DMS79 treated with DMSO at 0.1 percent for 48 hours (cell line): ENCODE measurements at places on chromosomes 7 and 10.

DNA sequence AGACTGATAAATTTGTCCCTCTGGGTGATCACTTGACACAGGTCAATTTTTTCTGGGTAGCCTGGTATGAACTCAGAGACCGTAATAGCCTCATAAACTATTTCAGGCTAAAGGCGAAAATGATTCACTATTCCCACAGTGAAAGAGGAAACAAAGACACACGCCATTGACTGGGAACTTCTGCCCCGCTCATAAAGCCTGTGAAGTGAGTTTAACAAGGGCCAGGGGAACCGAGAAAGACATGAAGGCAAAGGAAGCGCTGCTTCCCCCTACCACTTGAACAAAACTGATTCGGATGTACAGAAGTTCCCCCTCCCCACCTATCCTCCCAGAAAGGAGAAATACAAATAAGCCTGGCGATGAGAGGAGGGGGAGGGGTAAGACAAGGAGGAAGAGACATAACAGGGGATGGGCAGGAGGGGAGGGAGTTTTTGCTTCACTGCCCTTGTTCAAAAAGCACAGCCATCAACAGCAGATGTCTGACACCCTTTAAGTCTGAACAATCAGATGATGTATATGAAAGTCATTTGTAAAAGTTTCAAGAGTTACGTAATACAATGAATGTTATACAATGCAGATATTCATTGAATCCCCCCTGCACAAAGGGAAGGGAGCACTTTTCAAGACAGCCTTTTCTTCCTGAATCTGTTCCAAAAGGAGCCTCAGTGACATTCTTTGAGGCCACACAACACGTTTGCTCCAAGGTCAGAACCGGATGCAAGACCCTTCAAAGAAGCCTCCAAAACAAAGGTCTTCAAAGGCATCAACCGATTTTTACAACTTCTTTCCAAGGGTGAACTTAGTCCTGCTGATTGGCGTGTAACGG lies 734 bp downstream of the ABCB4 start:
- no peak for DNase-seq

GRCh38 chr7:120052884-120053382 lies 220.0 kb upstream of the KCND2 start:
- no peak for DNase-seq

DNA sequence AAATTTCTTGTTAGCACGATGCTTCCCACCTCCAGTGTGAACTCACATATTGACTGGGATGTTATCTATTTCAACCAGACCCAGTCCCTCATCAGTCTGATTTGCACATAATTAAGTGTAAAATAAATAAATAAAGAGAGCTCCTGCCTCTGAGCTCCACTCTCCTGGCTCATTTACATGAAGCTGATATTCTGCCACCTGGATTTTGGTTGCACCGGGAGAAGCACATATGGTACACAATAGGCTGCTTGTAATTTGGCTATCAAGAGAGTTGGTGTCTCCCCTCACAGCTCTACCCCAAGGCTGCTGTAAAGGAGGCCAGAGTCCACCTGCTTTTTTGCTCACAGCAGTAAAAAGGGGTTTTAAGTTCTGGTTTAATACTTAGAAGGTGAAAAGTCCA lies 610.5 kb downstream of the KCNMA1 start:
- no peak for DNase-seq

DNA sequence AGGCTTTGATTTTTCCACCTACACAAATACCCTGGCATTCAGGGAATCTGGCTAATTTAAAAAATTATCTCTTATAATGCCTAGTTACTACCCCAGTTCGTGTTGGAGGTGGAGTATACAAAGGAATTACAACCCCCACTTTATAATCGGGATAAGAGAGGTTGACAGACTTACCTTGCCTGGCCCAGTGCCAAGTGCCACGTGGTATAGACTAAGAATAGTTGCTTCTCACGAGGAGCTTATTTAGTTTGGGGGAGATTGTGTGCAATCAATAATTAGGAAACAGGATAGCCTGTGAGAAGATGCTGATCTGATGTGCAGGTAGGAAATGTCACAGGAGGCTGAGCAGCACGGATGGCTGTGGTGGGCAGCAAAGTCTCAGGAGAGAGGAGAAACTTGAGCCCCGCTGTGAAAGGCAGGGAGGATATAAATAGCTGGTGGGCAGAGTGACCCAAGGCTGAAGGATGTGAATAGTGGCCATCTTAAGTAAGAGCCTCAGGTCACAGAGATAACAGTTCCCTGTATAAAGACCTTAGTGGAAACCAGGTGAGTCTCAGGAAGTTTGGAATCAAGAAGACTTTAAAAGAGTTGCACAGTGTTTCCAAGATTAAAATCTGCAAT lies 11.3 kb upstream of the ATXN7L1 start:
- peak; percentile 44 for DNase-seq

DNA sequence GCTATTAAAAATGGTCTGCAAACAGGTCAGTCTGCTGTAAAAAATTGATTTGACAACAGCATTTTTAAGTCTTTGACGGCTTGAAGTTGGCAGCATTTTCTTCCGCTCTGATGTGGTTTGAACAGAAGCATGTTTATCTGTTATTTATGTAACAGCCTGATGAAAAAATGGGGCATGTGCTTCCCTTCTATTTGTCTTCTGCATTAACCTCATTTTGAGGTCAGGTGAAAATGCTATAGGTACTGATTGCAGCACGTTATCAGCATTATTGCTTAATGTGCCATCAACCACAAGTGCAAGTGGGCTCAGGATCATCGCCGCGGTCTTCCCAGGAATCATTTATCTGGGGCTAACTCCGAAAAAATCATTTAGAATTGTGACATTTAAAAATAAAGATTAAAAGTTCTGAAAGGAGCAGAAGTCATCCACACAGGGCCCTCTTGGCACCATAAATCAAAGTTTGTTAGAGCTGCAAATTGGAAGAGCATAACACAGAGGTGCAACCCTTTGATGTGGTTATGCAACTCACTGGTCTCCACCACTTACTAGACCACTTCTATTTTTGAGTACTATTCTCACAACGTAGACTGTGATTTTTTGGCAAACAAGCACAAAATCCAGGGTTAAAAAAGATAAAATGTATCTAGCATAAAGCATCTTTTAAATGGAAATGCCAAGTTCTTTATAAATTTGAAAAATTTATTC lies 307.7 kb downstream of the MDFIC start:
- DNase-seq = peak; percentile 32

GRCh38 chr7:17608114-17608833 lies 309.8 kb downstream of the AHR start:
- DNase-seq = no peak

GRCh38 chr7:494259-494687 lies 25.4 kb downstream of the PDGFA start:
- DNase-seq = no peak

DNA sequence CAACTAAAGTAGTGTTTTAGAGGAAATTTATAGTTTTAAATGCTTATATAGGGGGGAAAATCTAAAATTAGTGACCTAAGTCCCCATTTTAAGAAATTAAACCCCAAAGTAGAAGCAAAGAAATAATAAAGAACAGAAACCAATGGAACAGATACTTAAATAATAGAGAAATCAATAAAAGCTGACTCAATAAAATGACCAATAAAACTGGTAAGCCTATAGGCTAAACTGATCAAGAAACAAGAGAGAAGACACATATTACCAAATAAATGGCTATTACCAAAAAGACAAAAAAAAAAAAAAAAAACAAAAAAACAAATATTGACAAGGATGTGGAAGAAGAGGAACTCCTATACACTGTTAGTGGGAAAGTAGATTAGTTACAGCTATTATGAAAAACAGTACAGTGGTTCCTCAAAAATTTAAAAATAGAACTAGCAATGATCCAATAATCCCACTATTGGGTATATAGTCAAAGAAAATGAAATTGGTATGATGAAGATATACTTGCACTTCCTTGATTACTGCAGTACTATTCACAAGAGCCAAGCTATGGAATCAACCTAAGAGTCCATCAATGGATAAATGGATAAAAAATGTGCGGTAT lies 53.2 kb downstream of the SLC18A2 start:
- DNase-seq = no peak
